NCI-H187 (cell line): ENCODE measurements at places on chromosomes 3 and 15.

- DNase-seq, result no peak
Measured at GRCh38 chr3:66106788-66107187, 68.1 kb upstream of the MAGI1 start.

- no peak for DNase-seq
Measured at GRCh38 chr3:43214616-43215015, 71.7 kb upstream of the SNRK start.

GRCh38 chr3:27630885-27631284 lies 91.2 kb downstream of the EOMES start:
- DNase-seq, result no peak

DNA sequence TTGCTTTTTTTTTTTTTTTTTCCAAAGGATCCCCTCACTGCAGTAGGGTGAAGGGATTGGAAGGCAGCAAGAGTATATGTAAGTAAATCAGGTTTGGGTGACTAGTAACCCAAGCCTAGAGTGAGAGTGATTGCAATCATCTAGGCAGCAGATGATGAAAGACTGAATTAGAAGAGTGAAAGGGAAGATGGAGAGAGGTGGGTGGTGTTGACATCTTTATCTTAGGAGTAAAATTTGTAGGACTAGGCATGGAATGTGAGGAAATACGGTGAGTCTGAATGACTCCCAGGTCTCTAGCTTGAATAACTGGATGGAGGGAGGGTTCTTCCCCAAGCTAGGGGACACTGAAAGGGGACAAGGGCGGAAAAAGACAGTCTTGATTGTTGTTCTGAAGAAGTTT lies 63.4 kb downstream of the TPRG1 start:
- DNase-seq, result no peak

GRCh38 chr3:83670416-83670815 lies 1288.4 kb upstream of the CADM2 start:
- no peak for DNase-seq

DNA sequence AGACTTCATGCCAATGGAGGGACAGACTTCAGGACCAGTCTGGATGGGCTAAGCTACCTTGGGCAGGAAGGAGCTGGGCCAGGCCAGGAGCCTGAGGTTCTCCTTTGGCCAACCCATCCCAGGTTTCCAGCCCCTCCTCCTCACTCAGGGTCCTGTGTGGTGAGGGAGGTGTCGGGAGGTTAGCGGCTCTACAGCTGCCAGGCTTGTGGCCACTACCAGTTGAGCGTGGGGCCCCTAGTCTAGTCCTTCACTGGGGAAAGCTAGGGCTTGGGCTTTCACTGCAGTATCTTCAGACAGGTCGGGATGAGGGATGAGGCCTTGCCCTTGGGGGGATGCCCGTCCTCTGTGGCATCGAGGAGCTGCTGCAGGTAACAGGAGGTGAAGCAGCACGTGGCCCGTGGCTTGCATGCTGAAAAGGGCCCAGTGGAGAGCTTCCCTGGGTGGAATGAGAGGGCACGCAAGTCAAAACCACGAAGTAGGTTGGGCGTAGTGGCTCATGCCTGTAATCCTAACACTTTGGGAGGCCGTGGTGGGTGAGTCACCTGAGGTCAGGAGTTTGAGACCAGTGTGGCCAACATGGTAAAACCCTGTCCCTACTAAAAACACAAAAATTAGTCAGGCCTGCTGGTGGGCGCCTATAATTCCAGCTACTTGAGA lies 8.5 kb upstream of the FANCD2 start:
- DNase-seq, result no peak

- no peak for DNase-seq
Measured at GRCh38 chr3:197519801-197520211, 36.0 kb downstream of the BDH1 start.

- no peak for DNase-seq
Measured at GRCh38 chr15:63188247-63188925, 1.0 kb upstream of the RAB8B start.

- DNase-seq, result no peak
Measured at GRCh38 chr3:97340940-97341339, 423.6 kb upstream of the ARL6 start.

GRCh38 chr15:90315278-90315982 lies 36.7 kb upstream of the ZNF774 start:
- no peak for DNase-seq

DNA sequence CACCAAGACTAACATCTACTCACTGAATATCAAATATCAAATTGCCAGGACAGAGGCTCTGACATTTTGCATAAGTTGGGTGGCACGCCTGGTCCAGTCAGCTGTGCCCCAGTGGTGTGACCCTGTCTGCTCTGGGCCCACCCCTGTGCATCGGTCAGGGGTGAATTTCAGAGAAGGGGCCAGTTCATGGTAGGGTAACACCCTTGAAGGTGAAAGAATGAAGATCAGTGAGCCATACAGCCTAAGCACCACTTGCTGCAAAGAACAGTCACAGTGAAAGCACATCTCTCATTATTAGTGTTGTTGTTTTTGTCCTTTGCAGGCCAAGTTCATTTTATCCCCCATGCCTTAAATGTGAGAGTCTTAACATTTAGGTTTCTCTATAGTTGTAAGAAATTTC lies 86.8 kb downstream of the MYRIP start:
- no peak for DNase-seq

- no peak for DNase-seq
Measured at GRCh38 chr3:169660709-169661360, 2.7 kb downstream of the MECOM start.

DNA sequence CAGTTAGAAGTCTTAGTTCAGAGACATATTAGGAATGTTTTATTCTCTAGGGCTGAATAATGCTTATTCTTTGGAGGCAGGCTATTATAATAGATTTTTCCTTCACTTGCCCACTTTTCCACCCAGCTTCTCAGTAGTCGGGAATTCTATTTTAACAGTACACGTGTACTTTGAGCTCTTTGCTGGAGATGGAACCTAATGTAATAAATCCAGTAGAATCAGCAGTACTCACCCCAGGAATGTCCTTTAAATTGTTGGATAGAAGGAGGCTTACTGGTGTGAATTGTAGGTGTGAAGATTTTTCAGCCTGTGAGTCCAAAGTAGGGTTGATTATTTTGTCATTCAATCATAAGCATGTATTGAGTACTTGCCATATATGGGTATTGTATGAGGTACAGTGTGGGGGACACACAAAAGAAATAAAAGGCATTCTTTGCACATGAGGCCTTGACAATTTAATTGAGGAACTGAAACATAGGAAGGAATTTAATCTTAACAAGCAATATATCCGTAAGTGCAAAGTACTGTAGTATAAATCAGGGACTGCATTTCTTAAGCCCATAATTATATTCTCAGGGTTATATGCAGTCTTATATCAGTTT lies 29.5 kb upstream of the MGA start:
- no peak for DNase-seq

DNA sequence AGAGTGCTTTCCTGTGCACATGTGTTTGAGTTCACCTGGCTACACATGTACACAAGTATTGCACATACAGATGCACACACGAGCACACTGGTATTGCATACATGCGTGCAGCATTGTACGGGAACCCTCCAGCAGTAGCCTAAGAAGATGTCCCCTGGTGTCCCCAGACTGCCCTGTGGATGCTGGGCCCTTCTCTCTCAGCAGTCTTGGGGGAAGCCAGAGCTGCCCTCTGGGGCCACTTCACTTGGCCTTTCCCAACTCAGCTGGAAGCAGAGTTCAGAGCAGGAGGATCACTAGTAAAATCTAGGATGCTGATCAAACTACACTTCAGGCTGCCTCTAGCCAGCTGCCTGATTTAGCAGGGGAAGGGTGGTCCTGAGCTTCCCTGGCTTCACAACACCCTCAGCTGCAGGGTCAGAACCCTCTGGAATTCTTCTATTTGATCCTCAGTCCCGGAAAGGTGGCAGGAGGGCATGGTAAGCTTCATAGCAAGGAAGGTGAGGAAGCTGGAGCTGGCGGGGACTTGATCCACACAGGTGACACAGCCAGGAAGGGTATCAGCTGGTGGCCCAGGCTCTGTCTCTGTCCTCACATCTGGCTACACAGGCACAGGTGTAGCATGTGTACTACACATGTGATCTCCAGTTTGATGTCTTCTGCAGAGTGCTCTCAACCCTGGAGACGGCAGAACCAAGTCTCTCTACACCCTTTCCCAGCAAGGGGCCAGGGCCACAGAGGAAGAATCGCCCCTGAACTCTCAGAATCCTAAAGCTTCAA lies 36.5 kb downstream of the KLF15 start:
- DNase-seq, result no peak

GRCh38 chr3:114406922-114407321 lies 113.1 kb downstream of the TIGIT start:
- DNase-seq, result no peak

DNA sequence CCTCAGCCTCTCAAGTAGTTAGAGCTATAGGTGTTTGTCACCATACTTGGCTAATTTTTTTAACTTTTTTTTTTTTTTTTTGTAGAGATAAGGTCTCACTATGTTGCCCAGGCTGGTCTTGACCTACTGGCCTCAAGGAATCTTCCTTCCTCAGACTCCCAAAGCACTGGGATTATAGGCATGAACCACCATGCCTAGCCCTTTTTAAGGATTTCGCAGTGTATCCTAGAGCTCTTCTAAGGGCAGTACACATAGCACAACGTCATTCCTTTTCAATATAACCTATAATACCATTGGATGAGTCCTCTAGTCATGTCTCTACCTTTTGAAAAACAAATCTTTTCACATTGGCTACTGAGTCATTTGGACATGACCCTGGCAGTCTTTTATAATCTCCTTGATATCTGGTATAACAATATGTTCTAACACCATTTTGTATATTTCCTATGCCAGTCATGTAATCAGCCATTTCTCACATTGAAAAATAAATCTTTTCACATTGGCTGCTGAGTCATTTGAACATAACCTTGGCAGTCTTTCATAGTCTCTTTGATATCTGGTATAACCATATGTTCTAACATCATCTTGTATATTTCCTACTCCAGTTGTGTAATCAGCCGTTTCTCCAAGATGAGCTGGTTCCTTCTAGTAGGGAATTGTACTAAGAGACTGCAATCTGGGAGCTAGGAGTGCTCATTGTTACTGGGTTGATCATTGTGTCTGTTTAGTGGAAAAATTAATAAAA lies 944.7 kb downstream of the MCTP2 start:
- DNase-seq, result no peak

- DNase-seq, result no peak
Measured at GRCh38 chr3:157414861-157415260, 21.8 kb upstream of the PTX3 start.

DNA sequence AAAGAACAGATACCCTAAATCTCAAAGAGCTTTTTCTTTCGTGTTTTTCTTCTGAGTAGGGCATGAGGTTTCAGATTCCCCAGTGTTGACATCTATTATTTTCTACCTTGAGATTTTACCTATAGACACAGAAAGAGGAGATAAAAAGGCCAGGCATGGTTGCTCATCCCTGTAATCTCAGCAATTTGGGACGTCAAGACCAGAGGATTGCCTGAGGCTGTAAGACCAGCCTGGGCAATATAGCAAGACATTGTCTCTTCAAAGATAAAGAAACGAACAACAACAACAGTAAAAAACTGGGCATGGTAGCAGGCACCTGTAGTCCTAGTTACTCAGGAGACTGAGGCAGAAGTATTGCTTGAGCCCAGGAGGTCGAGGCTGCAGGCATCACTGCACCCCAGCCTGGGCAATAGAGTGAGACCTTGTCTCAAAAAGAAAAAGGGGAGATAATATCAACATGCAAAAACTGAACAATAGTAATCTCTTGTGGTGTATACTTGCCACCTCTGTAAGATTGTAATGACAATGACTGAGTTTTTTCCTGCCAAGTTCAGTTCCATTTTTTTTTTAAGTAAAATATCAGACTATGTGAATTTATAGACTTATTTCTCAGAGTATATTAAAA lies 71.3 kb downstream of the MBNL1 start:
- no peak for DNase-seq

- no peak for DNase-seq
Measured at GRCh38 chr3:82001276-82001923, 240.0 kb upstream of the GBE1 start.

GRCh38 chr3:12336099-12336498 lies 47.2 kb downstream of the PPARG start:
- no peak for DNase-seq

DNA sequence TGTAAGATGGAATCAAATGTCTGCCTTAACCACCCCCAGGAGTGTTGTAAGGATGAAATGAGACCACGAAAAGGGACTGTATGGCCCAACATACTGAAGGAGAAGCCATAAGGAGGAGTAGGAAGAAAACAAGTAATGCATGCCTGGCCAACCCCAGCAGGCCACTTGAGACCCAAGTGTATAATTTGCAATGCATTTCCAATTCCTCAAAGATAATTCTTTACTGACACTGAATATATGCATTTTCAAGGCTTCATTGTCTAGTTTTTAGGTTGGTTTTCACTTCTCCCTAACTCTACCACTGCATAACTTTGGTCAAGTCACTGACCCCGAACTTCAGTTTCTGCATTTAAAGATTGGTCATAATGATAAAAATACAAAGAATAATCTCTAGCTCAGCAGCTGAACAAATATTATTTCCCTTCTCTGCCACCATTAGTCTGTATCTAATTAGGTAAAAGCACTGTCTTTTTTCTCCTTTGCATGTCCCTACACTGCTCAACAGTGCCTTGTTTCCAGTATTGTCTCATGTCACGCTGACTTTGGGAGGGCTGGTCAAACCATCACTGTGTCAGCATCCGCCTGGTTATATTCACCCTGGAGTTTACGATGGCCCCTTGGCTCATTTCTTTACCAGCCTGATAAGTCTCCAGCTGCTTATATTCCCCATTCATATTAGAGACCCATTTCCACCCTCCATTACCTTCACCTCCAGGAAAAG lies 378.6 kb downstream of the NTRK3 start:
- no peak for DNase-seq

DNA sequence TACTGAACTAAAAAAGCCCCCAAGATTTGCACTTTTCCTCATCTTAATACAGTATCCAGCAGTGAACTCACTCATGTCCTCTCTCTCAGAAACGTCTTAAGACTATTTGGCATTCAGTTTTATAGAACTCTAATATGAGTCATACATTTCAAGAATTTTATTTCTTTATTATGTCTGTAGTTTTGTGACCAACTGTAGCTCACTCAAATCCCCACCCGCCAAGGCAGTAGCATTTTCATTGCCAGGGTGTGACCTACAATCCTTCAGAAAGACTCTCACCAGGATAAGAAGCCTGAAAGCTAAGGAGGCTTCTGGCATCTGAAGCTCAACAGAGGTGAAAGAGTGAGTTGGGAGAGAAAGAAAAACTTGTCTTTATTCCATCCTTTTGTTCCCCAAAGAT lies 537.1 kb downstream of the RSL24D1 start:
- no peak for DNase-seq

GRCh38 chr3:31210068-31210645 lies 315.7 kb upstream of the GADL1 start:
- DNase-seq, result no peak

GRCh38 chr15:60583946-60584345 lies 105.0 kb upstream of the ICE2 start:
- no peak for DNase-seq
